Activated T-cell treated with anti-CD3 and anti-CD28 coated beads, Interleukin-2, amount 50 U/mL, for 72 hours (primary cell): ENCODE measurements at places on chromosomes 7 and 10.

GRCh38 chr7:122269241-122269640 is 35.3 kb downstream of the FEZF1 start:
- DNase-seq: no peak

DNA sequence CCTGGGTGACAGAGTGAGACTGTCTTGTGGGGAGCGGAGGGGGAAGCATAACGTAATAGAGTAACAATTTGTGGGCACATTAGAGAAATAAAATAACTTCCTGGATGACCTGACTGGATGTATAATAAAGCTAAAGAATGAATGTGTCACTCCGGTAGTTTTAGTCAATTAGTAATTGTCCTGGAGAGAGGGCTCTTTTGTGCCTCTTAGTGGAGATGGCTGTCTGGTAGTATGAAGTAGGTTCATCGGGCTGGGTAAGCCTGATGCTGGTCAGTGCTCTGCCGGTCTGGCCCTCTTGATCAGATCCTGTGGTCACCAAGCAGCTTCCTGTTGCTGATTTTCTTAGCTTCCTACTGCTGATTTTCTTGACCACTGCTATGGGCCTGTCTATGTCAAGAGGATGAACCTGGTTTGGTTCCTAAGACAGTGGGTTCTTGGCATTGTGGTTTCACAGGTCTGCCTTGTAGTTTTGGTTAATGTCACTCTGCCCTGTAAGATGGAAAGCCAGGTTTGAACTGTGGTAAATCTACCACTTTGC is 34.1 kb downstream of the ZRANB1 start:
- no peak for DNase-seq

DNA sequence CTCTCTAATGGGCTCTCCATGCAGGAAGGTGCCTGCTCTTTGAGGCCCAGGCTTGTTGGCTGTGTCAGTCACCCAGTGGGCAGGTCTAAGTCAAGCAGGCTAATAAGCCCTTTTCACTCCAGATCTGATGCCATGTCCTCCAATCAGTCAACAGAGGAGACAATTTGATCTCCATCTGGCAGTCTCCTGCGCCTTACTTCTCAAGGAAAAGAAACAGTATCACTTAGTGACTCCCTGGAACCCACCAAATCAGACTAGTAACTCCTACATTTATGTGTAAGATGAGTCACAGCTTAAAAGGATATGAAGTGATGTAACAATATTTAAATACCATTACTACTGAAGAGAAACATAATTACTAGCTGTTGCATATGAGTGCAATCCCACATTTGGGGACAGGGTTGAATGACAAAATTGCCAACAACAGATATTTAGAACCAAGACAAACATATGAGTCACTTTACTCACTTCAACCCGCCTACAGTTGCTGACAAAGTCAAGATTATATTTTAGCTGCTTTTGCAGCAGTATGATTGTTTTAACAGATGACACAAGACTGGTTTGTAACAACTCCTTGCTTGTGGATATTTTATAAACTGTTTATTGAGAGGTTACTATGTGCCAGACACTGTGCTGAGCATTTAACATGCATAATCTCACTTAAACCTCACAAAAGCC is 72.1 kb downstream of the USP6NL start:
- no peak for DNase-seq

DNA sequence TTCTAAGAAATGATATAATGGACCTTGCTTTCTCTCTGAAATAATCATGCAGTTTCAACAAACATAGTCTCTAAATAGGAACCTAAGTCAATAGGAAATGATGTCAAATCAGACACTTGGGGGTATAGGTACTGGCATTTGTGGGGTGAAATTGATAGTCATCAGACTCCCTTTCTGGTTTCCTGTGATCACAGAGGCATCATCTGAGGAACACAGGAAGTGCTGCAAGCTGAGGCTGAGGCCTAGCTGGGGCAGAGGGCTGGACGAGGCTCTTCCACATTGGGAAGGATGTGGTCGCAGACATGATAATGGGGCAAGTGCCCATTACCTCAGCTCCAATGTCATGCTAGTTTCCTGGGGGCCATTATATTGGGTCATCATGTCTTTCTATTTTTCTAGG is 33.5 kb upstream of the TARP start:
- DNase-seq: no peak

- no peak for DNase-seq
Observed at GRCh38 chr7:5278766-5279165, 4.0 kb upstream of the SLC29A4 start.

GRCh38 chr7:47557317-47557693 is 24.6 kb downstream of the TNS3 start:
- no peak for DNase-seq

GRCh38 chr10:85612833-85613232 is 753.8 kb downstream of the GRID1 start:
- peak; percentile 14 for DNase-seq

GRCh38 chr10:20778008-20778757 is 118.9 kb downstream of the NEBL start:
- DNase-seq: no peak

DNA sequence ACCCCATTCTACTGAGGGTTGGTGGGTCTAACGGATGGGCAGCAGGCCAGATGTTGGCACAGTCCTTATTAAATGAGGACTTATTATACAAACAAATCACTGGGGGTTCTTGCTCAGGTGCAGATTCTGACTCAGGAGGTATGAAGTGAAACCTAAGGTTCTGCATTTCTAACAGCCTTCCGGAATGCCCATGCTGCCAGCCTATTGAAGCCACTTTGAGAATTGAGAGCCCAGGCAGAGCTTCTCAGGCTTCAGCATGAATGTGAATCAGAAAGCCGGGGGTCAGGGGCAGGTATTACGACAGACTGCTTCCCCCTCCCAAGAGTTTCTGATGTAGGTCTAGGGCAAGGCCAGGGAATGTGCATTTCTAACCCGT is 34.1 kb upstream of the NPFFR1 start:
- no peak for DNase-seq

GRCh38 chr10:71644307-71645180 is 75.0 kb downstream of the C10orf105 start:
- DNase-seq: no peak

DNA sequence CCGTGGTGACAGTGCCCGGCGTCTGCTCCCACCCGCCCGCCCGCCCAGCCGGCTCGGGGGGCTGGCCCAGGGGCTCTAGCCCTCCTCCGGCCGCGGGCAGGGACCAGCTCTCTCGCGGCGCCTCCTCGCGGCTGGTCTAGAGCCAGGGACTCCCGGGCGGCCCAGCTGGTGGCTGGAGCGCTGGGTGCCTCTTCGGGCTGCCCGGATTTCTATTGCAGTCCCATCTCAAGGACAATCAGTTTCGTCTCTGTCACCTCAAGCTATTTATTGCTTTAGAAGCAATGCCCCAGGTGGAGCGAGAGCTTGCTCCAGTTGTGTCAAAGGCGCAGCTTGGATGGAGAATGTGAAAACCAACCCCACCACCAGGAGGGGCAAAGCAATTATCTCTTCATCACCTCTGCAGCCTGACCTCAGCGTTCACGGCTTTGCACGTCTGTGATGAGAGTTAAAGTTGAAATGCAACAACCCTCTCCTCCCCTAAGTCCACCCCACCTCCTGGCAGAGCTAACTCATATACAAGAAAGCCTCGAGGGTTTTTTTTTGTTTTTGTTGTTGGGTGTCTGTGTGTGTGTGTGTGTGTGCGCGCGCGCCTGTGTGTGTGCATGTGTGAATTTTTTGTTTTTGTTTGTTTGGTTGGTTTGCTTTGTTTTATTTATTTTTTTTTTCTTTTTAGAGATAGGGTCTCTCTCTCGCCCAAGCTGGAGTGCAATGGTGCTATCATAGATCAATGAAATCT is at the start of gene ITGA8:
TSS of gene ITGA8 (minus strand) at position 24 of the 736 bp plus-strand sequence. CDS start 151 bp downstream, outside the sequence.
- no peak for DNase-seq

DNA sequence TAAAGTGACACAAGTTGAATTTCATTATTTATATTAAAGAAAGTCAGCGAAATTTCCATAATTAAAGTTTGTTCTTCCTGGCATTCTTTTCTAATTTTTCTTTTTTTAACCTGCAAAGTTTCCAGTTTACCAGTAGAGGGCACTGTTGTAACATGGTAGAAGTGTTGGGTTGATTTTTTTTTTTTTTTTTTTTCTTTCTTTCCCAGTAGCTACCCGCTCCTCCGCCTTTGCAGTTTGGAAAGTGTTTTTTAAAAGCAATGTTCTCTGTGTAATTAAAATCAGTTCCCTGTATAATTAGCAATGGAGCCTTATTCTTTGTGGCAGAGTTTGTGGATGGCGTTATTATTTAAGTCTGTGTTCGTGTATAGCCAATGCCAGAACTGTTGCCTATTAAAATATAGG is 53.7 kb downstream of the TAF3 start:
- no peak for DNase-seq

DNA sequence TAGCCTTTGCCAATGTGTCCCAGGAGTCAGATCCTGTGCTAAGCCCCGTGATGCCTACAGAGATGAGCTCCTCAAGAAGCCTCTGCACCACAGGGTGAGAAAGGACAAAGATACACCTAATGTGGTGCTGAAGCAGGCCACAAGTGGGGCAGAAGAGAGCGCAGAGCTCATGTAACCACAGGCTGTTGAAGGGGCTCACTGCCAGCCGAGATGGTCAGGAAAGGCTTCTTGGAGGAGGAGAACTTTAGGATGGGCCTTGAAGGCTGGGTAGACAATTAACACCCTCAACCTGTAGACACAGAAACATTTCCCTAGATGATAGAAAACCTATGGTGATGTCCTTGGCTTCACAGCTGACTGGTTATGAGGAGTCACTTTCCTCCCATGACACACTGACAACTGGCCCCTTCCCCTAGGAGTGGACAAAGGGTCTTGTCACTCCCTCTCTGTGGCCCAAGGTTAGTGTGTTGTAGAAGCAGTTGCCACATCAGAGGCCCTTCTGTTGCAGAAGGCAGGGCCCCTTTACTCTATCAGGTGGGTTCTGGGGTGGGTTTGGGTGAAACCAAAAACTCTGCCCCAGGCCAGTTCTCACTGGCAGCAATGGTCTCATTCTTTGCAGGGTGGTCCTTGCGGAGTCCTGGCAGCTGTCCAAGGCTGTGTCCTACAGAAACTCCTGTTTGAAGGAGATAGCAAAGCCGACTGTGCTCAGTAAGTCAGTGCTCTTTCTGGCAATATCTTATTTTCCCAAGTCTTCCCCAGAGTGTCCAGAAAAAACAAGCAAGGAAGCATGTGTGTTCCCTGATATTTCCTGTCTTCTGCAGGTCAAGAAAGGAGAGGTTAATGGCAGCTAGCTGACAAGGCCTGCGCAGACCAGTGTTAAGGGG is 69.2 kb downstream of the MINDY4 start:
- no peak for DNase-seq

DNA sequence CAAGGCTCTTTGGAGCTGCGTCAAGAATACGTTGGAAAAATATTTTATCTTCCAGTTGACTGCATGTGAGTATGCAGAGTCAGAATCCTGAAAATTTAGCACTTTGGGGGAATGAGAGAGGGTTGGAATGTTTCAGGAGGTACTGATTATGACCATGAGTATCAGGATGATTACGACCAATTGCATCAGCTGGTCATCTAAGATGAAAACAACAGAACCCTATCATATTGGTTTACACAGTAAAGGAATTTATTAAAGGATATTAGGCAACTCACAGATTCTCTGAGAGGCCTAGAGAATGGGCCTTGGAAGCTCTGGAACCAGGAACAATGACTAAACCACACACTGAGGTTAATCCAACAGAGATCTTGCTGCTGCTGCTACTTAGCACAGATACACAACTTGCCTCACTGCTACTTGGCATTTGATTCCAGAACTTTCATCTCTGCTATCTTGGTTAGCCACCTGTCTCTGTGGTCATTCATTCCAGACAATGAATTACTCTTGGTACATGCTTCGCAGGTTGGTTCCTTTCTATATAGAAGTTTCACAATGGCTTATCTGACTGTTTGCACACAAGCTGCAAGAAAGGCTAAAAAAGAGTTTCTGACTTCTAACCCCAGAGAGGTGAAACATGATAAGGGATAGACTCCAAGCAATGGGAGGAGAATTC is 68.0 kb upstream of the CTTNBP2 start:
- DNase-seq: no peak

GRCh38 chr10:30827531-30828120 is 198.1 kb upstream of the LYZL2 start:
- no peak for DNase-seq

DNA sequence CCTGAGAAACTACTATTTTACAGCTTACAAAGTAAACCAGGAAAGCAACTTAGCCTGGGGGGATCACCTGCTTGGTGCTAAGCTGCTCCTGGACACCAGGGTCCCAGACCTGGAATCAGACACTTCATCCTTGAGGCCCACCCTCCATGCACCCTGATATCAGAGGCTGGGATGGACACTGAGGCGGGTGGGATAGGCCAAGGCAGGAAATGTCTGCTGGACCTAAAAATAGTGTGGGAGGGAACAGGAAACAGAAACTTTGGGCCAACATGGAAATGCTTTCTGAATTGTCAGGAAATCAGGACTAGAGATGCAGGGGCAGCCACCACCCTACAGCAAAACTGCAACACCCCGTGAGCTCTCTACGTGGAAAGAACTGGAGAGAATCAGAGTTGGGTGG is 101.5 kb upstream of the PODXL start:
- no peak for DNase-seq

- DNase-seq: no peak
Observed at GRCh38 chr10:49746626-49747302, 15.4 kb downstream of the OGDHL start.

DNA sequence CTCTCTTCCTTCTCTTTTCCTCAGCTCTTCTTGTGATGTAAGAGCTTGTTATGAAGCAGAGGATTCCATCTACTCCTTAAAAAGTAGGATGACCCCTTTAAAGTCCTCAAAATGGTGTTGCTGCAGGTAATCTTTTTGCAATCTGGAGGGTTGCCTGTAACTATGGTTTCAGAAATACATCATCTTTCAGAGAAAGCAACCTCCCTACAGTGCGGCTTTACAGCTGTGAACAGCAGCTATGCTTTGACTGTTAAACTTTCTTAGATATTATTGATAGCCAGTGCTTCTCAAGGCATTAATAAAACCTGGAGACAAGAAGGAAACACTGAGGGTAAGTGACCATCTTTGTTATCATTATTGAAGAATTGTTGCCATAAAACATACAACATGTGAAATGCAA is 86.6 kb upstream of the MDFIC start:
- no peak for DNase-seq

- no peak for DNase-seq
Observed at GRCh38 chr10:123160311-123160980, 6.2 kb downstream of the BUB3 start.

DNA sequence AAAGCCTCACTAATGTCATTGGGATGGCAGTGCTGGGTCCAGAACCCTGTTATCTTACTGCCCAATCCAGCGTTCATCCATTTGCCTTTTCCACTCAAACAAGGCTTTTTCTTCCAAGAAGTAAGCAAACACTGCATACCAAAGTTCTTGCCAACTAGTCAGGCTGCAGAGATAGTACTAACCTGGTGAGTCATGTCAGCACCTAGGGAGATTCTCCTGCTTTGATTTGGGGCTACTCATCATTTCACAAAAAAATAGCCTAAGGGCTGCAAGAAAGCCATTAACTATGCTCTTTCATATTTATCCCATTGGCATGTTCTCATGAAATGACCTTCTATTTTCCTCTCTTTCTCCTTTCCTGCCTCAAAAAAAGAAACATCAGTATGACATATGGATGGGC is 142.6 kb downstream of the TWIST1 start:
- DNase-seq: no peak

DNA sequence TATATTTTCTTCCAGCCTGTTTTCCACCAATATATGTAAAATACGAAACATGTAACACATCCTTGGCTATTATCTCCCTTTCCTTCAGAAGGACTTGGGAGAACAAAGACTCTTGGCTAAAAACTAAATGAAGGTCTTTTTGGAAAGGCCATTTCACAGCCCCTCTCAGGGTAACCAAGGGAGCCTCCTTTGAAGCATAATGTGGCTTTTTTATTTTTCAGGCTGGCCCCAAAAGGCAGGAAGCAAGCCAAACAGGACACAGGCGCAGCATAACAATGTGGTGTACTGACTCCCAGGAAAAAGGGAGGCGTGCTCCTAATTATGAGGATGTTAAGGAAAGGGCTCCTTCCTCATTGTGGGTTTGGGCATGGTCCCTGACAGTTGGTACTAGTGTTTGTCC is 30.3 kb upstream of the CCSER2 start:
- DNase-seq: no peak
